Naive thymus-derived CD8-positive, alpha-beta T cell (primary cell): ENCODE measurements at places on chromosomes 2 and 18.

GRCh38 chr2:151028691-151029176, 232.9 kb downstream of the RBM43 start:
- no peak overlapping the region for H3K4me3 ChIP-seq
- H3K36me3 ChIP-seq = no peaks in the 10 kb centered on the region
- no peak for DNase-seq
- H3K27me3 ChIP-seq = peaks cover 28% of the 10 kb centered on the region
- H3K27ac ChIP-seq = no peak overlapping the region
- H3K4me1 ChIP-seq = no peaks in the 10 kb centered on the region

GRCh38 chr2:46170611-46171350, 126.4 kb upstream of the EPAS1 start:
- no peak for DNase-seq
- H3K36me3 ChIP-seq = no peaks in the 10 kb centered on the region
- no peaks in the 10 kb centered on the region for H3K27me3 ChIP-seq

DNA sequence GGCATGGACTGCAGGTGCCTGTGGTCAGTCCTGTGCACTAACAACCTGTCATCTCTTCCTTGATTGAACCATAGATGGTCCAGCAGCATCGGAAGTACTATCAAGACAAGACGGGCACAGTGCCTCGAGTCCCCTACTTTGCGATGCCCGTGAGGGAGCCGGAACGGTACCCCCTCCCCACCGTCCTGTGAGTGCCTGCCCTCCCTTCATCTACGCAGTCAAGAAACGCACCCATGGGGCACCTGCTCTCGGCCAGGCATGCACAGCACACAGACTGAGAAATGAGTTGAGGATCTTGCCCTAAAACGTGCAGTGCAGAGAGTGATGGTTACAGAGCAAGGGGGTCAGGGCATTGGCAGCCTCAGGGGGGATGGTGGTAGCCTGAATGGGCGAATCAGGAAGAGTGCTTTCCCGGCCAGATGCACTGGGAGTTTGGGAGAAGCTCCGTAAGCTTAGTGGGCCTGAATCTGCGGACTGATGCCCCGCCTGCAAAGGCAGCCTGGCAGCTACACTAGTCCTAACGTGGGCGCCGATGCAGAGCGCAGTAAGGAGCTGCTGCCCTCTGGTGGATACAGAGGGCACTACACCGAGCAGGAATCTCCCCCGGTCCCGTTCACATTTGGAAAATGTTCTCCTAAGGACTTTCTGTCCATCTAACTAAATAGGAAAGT, 63.6 kb downstream of the CIB4 start:
- H3K27ac ChIP-seq = no peak overlapping the region
- H3K36me3 ChIP-seq = no peaks in the 10 kb centered on the region
- peaks cover 20% of the 10 kb centered on the region for H3K27me3 ChIP-seq
- peak; percentile 20 for DNase-seq
- H3K4me1 ChIP-seq = no peaks in the 10 kb centered on the region
- no peak overlapping the region for H3K4me3 ChIP-seq

DNA sequence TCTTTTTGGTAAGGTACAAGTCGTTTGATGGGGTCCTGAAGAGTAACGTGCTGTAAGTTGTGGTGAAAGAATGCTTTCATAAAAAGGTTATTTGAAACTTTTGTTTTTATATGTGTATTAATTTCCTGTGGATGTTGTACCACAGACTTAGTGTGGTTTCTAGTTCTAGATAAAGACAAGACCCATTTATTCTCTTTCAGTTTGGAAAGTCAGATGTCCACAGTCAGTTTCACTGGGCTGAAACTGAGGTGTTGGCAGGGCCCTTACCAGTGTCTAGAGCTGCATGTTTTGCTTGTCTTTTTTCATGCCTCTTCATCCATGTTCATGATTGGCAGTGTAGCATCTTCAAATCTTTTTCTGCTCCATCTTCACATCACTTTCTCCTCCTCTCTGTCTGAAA, 22.1 kb upstream of the DOCK10 start:
- no peak for DNase-seq
- H3K4me1 ChIP-seq = peaks cover 39% of the 10 kb centered on the region
- peaks cover 24% of the 10 kb centered on the region for H3K36me3 ChIP-seq
